Ureter (tissue), 1 donor: ENCODE measurements at places on chromosomes 16 and 17. TPM values are rescaled to one million over a fixed set of nuclear protein-coding genes. Genes with fewer than 3 reads are reported as not detected.

DNA sequence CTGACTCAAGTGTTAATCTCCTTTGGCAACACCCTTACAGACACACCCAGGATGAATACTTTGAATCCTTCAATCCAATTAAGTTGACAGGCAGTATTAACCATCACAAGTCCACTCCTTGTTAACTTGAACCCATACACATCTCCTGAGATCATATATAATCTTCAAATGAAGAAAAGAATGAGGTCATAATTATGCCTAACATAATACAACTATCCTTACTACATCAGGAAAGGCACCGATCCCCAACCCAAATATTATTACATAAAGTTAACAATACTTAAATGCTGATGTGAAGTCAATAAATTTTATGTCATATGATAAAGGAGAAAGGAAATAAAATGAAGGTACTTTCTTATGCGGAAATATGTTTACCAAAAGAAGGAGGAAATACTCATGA is 649.9 kb downstream of the KCNJ2 start:
- DNase-seq = no peak

DNA sequence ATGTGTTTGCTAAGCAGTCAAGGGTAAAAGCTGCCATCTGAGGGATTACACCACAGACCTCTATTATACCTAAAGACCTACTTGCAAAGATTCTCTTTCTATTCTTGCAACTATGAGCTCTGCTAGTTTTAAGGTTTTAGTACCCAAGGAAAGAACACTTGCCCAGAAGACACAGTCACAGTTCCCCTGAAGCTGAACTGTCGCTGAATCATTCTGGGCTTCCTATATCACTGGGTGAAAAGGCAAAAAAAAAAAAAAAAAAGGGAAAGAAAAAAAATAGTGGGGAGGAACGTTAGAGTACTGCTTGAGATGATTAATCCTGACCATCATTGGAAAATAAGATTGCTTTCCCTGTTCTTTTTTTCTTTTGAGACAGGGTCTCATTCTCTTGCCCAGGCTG is 37.9 kb downstream of the LYRM1 start:
- no peak for DNase-seq

- DNase-seq = no peak
Measured at GRCh38 chr16:72829846-72830775, 217.8 kb downstream of the ZFHX3 start.

- no peak for DNase-seq
Measured at GRCh38 chr17:20234276-20234675, 225.1 kb downstream of the SPECC1 start.

GRCh38 chr17:42184713-42185620 is at the start of gene HCRT:
TSS of gene HCRT (minus strand) at chr17:42185452. CDS start at chr17:42185365, 87 bp downstream.
- DNase-seq = no peak

DNA sequence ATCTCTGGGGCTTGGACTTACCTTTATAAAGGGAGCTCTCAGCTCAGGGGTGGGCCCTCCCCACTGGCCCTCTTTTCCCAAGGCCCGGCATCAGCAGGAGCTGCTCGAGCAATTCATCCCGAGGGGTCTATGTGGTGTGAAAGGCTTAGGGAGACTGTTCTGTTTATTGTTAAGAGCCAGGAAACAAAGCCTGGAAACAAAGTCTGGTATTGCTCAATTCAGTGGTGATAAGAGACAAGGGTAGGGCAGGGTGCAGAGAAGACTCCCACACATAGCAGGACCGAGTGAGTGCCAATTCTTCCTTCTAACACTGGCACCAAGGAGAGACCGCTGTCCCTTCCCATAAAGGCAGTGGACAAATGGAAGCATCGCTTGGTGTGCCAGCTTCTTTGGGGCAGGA is 750.7 kb downstream of the KCNJ18 start:
- no peak for DNase-seq

DNA sequence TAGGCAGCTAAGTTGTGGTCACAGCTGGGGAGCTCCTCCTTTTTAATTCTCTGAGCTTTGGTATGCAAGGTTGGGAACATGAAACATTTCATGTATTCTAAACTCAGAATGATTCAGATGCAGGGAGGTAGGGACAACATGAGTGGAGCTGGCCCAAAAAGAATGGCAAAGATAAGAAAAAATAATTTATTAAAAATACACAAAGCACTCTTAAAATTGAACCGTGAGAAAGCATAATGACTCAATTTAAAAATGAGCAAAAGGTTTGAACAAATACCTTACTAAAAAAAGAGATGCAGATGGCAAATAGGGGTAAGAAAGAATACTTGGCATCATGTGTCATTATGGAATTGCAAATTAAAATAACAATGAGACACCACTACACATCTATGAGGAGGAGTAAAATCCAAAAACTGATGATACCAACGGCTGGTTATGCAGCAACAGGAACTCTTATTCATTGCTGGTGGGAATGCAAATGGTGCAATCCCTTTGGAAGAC is 175.6 kb upstream of the IRX3 start:
- DNase-seq = no peak

- DNase-seq = no peak
Measured at GRCh38 chr16:51569203-51569931, 418.3 kb upstream of the SALL1 start.

Gene ACSF3
- 51.7 TPM for total RNA-seq

Gene PAFAH1B1
- total RNA-seq = 119 TPM

Gene HS3ST3B1
- 1.8 TPM for total RNA-seq

Gene WSCD1
- total RNA-seq = 3.6 TPM
